BE2C (cell line): ENCODE measurements at places on chromosomes 11 and 22.
A peak's percentile ranks its signal among the peaks of the same experiment; 100 is the strongest.

GRCh38 chr22:37298748-37299495 lies 16.6 kb downstream of the CYTH4 start:
- no peak for DNase-seq

DNA sequence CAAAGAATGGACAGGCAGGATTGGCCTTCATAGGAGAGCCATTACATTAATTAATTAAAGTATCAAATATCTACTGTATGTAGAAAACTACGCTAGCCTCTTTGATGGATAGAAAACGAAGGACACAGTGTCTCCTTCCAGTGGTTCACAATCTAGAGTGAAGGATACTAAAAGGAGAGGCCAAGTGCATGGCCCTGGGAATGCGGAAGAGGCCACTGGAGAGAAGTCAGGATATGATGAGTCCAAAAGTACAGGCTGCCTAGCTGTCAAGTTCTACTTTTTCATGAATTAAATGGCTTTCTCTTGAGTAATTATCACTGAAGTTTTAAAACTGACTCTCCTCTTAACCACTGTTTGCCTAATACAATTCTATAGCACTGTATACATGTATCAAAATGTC lies 41.9 kb downstream of the ATG16L2 start:
- no peak for DNase-seq

GRCh38 chr11:114194702-114195101 lies 101.5 kb upstream of the NNMT start:
- no peak for DNase-seq

- peak; percentile 70 for DNase-seq
These were observed 46.2 kb downstream of the FAM83F start for GRCh38 chr22:40040927-40041326.

DNA sequence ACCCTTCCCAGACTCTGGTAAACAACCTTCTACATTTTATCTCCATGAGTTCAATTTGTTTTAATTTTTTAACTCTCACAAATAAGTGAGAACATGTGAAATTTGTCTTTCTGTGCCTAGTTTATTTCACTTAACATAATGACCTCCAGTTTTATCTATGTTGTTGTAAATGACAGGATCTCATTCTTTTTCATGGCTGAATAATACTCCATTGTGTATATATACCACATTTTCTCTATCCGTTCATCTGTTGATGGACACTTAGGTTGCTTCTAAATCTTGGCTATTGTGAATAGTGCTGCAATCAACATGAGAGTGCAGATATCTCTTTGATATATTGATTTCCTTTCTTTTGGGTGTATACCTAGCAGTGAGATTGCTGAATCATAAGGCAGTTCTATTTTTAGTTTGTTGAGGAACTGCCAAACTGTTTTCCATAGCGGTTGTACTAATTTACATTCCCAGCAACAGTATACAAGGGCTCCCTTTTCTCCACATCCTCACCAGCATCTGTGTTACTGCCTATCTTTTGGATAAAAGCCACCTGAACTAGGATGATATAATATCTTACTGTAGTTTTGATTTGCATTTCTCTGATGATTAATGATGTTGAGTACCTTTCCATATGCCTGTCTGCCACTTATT lies 93.9 kb downstream of the ATG16L2 start:
- no peak for DNase-seq

GRCh38 chr11:126333142-126333541 lies 22.3 kb upstream of the ST3GAL4 start:
- no peak for DNase-seq

DNA sequence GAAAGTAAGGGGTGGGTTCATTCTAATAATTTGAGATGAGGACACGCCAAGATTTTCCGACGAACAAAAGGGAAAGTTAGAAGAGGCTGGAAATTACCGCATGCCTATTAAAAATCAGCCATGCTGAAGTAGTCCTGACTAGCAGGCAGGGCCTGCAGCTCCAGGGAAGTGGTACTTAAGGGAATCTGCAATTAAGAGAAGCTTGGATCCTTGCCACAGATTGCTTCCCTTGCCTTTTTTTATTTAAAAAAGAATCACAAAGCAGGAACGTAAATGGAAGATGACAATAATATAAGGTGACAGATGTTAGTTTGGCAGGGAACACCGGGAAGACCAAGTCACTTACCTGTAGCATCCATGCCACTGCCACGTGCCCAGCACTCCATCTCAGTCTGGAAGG lies 359.3 kb downstream of the CADM1 start:
- no peak for DNase-seq

- no peak for DNase-seq
These were observed 502.4 kb downstream of the INSC start for GRCh38 chr11:15617126-15617525.

DNA sequence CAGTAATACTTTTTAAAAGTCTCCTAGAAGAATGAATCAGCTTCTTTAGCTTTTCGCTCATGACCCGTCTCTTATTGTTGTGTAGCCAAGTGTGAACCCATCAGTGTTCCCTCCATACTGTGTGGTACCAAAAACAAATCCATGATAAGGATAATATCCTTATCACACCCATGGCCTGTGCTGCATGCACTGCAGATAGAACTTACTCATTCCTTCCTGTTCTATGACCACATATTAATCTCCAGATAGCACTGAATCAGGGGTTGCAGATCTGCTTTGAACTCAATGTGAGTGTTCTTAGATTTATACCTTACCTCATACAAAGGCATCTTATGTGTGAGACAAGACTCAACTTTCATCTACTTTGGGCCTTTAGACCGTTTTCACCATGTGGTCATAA lies 373.4 kb downstream of the JRKL start:
- no peak for DNase-seq

DNA sequence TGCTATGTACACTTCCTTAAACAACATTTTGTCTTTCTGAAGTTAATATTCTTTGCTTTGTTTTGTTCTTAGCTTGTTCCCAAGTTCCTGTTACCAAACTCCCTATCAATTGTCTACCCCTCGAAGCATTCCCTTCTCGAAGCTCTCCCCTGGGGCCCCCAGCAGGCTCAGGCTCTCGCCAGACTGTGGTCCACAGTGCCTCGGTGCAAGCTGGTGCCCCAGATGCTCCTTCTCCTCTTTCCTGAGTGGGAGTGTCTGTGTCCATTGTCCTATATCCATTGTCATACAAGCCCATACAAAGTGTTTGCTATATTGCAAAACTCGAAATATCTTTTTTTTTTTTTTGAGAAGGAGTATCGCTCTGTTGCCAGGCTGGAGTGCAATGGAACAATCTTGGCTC lies 51.7 kb upstream of the RTL6 start:
- DNase-seq, result no peak

GRCh38 chr11:78147807-78148206 lies 8.4 kb upstream of the ALG8 start:
- DNase-seq, result no peak

DNA sequence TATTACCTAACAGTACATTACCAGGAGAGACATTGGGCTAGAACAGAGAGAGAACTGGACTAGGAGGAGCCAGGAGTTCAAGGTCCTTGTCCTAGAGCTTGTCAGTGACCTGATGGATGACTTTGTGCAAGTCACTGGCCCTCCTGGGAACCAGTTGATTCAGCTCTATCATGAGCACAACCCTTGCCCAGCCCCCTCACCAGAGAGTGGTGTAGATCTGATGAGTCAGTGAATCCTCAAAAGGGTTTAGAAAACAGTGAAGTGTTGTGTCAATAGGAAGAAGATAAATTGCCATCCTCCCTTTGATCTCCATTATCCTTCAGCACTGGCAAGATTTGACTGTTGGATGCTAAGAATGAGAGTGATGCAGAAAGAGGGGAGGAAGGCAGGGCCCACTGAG lies 24.3 kb downstream of the NEU3 start:
- DNase-seq, result no peak
